ENCODE measurements at places on chromosomes 12 and 14. TPM values are rescaled to one million over a fixed set of nuclear protein-coding genes. Genes with fewer than 3 reads are reported as not detected.

E2F7 gene
- 0.30 TPM for total RNA-seq

TCL1A gene
- not detected for total RNA-seq

RAB35 gene
- 52.6 TPM for total RNA-seq

PTPRB gene
- total RNA-seq: 53.2 TPM

GALNT16 gene
- 16.1 TPM for total RNA-seq

SLC7A8 gene
- 31.4 TPM for total RNA-seq

DIO2 gene
- 10.7 TPM for total RNA-seq

GLIPR1L1 gene
- total RNA-seq: not detected

OTX2 gene
- total RNA-seq: not detected

LMO3 gene
- 28.2 TPM for total RNA-seq
